Activated CD4-positive, alpha-beta T cell treated with anti-CD3 and anti-CD28 coated beads, Interleukin-2, amount 10 ng/mL, durations not matched to agents 7 days and 5 days (primary cell): ENCODE measurements at places on chromosomes 3 and 15.

DNA sequence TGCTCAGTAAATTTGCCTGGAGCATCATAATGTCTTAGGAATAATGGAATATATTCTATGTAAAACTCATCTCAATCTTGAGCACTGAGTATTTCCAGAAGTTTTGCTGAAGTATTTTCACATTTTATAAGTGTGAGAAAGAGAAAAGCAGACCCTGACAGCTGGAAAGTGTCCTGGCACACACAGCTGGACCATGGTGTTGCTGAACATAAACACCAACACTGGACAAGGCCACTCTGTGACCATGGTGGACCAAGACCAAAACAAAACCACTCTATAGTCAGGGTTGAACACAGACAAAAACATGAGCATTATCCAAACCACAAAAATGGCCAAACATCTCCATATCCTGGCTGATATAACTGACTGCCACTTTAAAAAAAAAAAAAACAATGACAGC, 15.1 kb upstream of the SGO1 start:
- no peak for DNase-seq

- DNase-seq, result no peak
These were observed 2.7 kb downstream of the MAP6D1 start for GRCh38 chr3:183822631-183823030.

DNA sequence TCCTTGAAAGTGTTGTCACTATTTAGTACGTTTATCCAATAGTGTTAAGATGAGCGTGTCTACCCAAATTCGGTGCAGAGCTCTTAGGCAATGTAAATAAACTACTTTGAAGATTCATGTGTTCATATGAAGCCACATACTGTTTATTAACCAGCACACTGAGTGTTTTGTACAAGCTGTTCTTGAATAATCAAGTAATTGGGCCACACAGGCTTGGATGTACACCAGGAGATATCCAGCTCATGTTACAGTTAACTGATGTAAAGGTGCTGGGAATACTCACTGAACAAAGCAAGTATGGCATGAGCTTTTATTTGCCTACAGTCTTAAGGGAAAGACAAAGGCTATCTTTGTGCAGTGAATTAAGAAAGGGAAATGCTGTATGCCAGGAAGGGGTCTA, 632 bp upstream of the DHX36 start:
- DNase-seq, result no peak

- no peak for DNase-seq
These were observed 375.1 kb upstream of the RBMS3 start for GRCh38 chr3:28905798-28906197.
